ENCODE measurements at places on chromosomes 12 and 14. TPM values are rescaled to one million over a fixed set of nuclear protein-coding genes. Genes with fewer than 3 reads are reported as not detected.

STAC3 gene
- total RNA-seq = 0.61 TPM

FOXG1 gene
- total RNA-seq = 0.15 TPM

SMCO2 gene
- total RNA-seq = 0.17 TPM

KRT79 gene
- 0.08 TPM for total RNA-seq

Measured in A549 treated with Mapracorat at 1 μM for 4 hours (cell line).